ENCODE measurements at places on chromosomes 1 and 21.

- H3K4me3 ChIP-seq, result peak overlapping the region; percentile 96
- peaks cover 17% of the 10 kb centered on the region for H3K4me1 ChIP-seq
- H3K27me3 ChIP-seq, result peaks cover 1% of the 10 kb centered on the region
- peak; percentile 62 for DNase-seq
Measured at GRCh38 chr1:236795757-236796667, 920 bp downstream of the MTR start.

GRCh38 chr1:34762474-34763141 is 3.1 kb downstream of the GJB4 start:
- H3K36me3 ChIP-seq, result no peaks in the 10 kb centered on the region
- H3K4me1 ChIP-seq, result no peaks in the 10 kb centered on the region
- H3K27me3 ChIP-seq, result peaks cover 17% of the 10 kb centered on the region
- DNase-seq, result no peak
- H3K27ac ChIP-seq, result no peak overlapping the region

DNA sequence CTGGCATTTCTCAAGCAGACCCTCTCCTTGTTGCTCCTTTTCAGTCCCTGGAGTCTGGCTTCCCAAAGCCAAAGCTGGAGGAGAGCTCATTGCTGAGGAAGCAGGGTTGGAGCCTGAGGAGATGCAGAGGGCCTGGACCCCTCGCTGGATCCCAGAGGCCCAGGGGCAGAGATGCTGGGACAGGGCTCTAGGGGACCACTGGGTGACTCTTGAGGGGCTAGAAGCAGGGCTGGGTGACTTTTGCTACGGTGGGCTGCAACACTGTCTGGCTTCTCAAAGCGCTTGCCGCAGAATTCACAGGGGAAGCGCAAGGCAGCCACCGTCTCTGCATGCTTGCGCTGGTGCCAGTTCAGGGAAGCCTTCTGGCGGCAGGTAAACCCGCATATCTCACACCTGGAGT is 8.8 kb downstream of the ZNF692 start:
- DNase-seq, result no peak
- H3K4me3 ChIP-seq, result no peak overlapping the region
- no peak overlapping the region for H3K27ac ChIP-seq
- no peaks in the 10 kb centered on the region for H3K27me3 ChIP-seq

GRCh38 chr21:44329971-44330681 is 9.1 kb downstream of the CFAP410 start:
- no peaks in the 10 kb centered on the region for H3K27me3 ChIP-seq
- H3K4me3 ChIP-seq, result no peak overlapping the region
- H3K4me1 ChIP-seq, result peaks cover 3% of the 10 kb centered on the region

GRCh38 chr1:97567000-97567749 is 353.7 kb downstream of the DPYD start:
- H3K27ac ChIP-seq, result no peak overlapping the region
- no peaks in the 10 kb centered on the region for H3K4me1 ChIP-seq
- H3K36me3 ChIP-seq, result peaks cover 4% of the 10 kb centered on the region
- no peak overlapping the region for H3K4me3 ChIP-seq
- DNase-seq, result no peak

DNA sequence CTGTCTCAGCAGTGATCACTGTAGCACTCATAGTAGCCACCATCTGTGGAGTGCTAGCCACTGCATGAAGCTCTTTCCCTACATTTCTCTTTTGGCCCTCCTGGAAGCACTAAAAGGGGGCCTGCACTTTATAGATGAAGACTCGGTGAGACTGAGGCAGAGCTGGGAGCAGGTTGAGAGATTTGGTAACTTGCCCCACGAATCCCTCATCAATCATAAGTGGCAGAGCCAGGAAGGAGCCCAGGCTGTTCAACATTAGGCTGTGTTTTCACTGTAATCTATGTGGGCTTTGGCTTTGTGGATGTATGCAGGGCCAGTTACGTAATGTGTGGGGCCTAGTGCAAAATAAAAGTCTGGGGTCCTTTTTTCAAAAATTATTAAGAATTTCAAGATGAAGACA is 13.3 kb upstream of the ETV3 start:
- DNase-seq, result no peak
- H3K4me1 ChIP-seq, result peaks cover 7% of the 10 kb centered on the region
- H3K4me3 ChIP-seq, result no peak overlapping the region
- no peak overlapping the region for H3K27ac ChIP-seq
- H3K36me3 ChIP-seq, result no peaks in the 10 kb centered on the region
- H3K27me3 ChIP-seq, result peaks cover 9% of the 10 kb centered on the region

GRCh38 chr1:209625791-209626285 is 26.4 kb downstream of the LAMB3 start:
- H3K36me3 ChIP-seq, result no peaks in the 10 kb centered on the region
- H3K4me3 ChIP-seq, result no peak overlapping the region
- H3K4me1 ChIP-seq, result peaks cover 5% of the 10 kb centered on the region
- peaks cover 12% of the 10 kb centered on the region for H3K27me3 ChIP-seq
- no peak overlapping the region for H3K27ac ChIP-seq
- no peak for DNase-seq

DNA sequence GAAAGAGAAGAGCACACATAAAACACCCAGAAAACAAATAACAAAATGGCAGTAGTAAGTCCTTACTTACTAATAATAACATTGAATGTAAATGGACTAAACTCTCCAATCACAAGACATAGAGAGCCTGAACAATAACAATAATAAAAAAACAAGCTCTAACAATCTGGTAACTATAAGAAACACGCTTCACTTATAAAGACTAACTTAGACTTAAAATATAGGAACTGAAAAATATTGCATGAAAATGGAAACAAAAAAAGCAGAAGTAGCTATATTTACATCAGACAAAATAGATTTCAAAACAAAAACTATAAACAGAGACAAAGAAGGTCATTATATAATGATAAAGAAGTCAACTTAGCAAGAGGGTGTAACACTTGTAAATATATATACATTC is 83.1 kb upstream of the LYPLAL1 start:
- no peaks in the 10 kb centered on the region for H3K27me3 ChIP-seq
- peak overlapping the region; percentile 63 for H3K4me3 ChIP-seq
- H3K4me1 ChIP-seq, result peaks cover 28% of the 10 kb centered on the region
- peaks cover 7% of the 10 kb centered on the region for H3K36me3 ChIP-seq
- peak overlapping the region; percentile 97 for H3K27ac ChIP-seq

GRCh38 chr1:210251680-210252490 is 19.3 kb downstream of the SERTAD4 start:
- no peak for DNase-seq
- H3K4me3 ChIP-seq, result peak overlapping the region; percentile 84
- H3K27ac ChIP-seq, result no peak overlapping the region
- H3K36me3 ChIP-seq, result no peaks in the 10 kb centered on the region
- H3K27me3 ChIP-seq, result peaks cover 16% of the 10 kb centered on the region
- H3K4me1 ChIP-seq, result peaks cover 11% of the 10 kb centered on the region

DNA sequence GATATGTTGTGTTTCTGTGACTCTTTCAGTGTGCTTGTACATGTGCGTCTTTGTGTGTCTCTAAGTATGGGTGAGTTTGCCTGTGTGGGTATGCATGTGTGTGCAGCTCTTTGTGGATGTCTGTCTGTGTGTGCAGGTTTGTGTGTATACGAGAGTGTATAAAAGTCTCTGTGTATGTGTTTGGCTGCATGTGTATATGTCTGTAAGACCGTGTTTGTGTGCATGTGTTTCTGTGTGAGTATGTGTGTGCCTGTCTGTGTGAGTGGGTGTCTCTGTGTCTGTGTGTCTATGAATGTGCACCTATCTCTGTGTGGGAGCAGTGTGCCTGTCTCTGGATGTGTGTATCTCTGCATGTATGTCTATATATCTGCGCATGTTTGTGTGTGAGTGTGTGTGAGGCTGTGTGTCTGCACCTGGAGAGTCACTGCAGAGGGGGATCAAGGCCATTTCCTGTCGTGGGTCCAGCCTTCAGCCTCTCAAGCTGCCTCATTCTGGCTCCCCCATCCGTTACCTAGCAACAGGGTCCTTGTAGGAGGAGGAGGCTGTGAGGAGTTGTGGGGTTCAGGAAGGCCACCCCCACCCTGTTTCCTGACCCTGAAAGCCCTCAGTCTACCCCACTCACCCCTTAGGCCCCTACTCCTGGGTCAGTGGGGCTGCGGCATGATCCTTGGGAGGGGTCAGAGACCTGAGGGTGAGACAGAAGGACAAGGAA is 10.4 kb downstream of the FGR start:
- H3K27ac ChIP-seq, result no peak overlapping the region
- H3K27me3 ChIP-seq, result no peaks in the 10 kb centered on the region
- DNase-seq, result no peak
- peaks cover 1% of the 10 kb centered on the region for H3K36me3 ChIP-seq
- H3K4me3 ChIP-seq, result no peak overlapping the region
- H3K4me1 ChIP-seq, result peaks cover 24% of the 10 kb centered on the region

DNA sequence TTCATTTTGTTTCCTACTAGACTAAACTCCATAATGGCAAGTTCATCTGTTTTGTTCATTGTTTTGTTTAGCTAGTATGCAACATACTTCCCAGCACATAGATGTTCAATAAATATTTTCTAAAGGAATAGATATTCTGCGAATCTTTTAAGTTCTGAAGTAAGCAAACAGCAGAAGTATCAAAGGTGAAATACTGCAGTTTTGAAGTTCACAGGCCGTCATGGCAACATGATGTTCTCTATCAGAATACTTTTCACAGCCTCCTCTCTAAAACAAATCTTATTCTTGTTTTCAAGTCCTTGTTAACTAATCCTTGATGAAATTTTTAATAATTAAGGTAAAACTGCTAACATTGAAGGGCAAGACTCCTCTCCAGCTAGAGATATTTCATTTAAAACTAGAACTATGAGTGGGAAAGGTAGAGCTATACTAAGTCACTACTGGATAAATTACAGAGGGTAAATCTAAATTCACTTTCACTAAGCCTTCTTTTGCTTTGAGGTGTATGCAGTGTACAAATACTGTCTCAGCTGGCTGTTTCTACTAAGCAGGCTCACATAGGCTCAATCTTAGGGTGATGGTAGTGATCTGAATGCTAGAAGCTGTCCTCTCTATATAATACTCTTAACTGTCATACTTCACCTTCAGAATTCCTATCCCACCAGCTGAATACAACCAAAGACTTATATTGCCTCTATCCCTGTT is 96.7 kb downstream of the ZZZ3 start:
- no peak for DNase-seq
- H3K4me1 ChIP-seq, result peaks cover 3% of the 10 kb centered on the region
- H3K27ac ChIP-seq, result peak overlapping the region; percentile 42
- no peaks in the 10 kb centered on the region for H3K27me3 ChIP-seq
- peaks cover 12% of the 10 kb centered on the region for H3K36me3 ChIP-seq

GRCh38 chr1:227318016-227318852 is at the start of gene CDC42BPA:
CDC42BPA (minus strand) TSS chr1:227318492; CDS start chr1:227317182, 1,310 bp downstream.
- peaks cover 5% of the 10 kb centered on the region for H3K4me1 ChIP-seq
- peaks cover 15% of the 10 kb centered on the region for H3K27me3 ChIP-seq
- peak within 1 kb of the TSS; percentile 78 for H3K4me3 ChIP-seq
- peak; percentile 30 for DNase-seq

DNA sequence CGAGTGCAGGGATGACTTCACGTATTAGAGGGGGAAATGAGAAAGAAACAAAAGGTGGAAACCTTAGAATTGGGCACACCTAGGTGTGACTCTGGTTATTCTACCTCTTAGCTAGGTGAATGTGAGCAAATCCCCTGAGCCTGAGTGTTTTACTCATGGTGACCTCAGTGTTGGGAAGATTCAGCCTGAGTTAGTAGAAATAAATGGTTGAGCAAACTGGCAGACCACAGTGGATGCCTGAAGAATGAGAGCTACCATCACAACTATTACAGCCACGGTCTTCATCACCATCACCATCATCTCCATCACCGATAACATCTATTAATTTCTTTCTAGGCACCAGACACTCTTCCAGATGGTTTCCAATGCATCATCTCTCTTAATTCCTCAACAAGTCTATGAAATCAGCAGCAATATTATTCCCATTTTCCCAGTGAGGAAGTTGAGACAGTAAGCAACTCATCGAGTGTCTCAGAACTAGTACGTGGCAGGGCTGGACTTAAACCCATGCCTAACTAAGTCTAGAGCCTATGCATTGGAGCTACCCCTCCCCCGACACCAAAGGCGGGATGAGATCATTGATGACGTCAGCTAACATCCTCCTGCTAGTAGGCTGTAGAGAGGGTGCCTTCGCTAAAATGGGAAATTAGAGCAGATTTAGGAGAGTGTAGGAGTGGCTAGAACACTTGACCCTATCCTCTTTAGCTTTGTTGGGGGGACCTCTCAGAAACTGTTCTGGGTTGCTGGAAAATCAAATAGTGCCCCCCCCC is 7.9 kb upstream of the KAZN start:
- H3K4me1 ChIP-seq, result no peaks in the 10 kb centered on the region
- no peaks in the 10 kb centered on the region for H3K36me3 ChIP-seq
- no peak for DNase-seq
- no peak overlapping the region for H3K27ac ChIP-seq
- H3K4me3 ChIP-seq, result no peak overlapping the region

DNA sequence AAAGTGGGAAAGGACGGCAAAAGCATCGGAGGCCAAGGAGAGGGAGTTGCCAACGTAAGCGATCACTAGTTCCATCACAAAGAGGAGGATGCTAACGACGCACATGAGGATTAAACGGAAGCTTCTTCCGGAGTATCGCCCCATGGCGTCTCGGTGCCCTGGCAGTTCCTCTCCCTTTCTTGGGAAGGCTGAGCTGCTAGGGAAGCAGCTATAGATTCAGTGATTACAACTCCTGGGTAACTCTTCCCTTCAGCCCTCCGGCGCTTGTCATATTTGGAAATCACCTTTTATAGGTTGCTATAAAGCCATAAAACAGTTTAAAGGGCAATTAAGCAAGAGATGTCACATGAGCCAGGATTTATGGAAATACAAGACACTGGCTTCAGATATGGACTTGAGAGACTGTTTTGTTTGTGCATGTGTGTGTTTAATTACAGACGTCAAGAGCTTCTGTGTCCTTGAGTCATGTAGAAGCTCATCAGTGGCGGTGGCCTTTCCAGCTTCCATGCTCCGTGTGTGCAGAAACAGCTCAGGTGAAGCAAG is 30.6 kb upstream of the SLC30A10 start:
- H3K27me3 ChIP-seq, result peaks cover 3% of the 10 kb centered on the region
- H3K36me3 ChIP-seq, result no peaks in the 10 kb centered on the region
- H3K27ac ChIP-seq, result no peak overlapping the region
- no peak for DNase-seq

DNA sequence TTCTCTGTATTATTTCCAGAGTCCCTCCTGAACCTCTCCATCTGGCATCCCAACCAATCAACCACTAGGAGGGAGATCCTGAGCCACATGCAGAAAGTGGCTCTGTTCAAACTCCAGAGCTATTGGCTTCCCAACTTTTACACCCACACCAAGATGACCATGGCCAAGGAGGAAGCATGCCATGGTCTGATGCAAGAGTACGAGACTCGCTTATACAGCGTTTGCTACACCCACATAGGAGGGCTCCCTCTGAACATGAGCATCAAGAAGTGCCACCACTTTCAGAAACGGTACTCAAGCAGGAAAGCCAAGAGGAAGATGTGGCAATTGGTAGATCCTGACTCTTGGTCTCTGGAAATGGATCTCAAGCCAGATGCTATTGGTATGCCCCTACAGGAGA is 23.6 kb downstream of the RGSL1 start:
- no peaks in the 10 kb centered on the region for H3K4me1 ChIP-seq
- no peak overlapping the region for H3K4me3 ChIP-seq
- no peak for DNase-seq
- peaks cover 8% of the 10 kb centered on the region for H3K27me3 ChIP-seq
- peaks cover 2% of the 10 kb centered on the region for H3K36me3 ChIP-seq
